NCI-H2171 treated with DMSO at 0.1 percent for 48 hours (cell line): ENCODE measurements at places on chromosomes 4 and X.

DNA sequence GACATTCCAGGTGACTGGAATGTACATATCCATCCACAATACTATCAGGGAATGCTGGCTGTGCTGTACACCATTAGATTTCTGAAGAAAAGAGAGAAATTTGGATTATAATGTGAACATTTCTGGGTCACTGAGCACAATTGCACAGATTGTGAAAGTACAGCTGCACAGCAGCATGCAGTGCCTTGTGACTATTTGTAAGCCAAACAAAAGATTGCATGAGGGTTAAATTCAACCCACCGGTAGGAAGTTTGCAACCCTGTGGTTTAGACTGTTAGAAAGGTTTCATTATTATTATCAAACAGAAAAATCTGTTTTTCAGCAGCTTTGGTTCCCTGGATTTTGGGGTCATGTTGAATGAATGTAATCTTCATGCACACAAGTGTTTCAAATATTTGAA, 24.5 kb downstream of the DDIT4L start:
- no peak for DNase-seq

DNA sequence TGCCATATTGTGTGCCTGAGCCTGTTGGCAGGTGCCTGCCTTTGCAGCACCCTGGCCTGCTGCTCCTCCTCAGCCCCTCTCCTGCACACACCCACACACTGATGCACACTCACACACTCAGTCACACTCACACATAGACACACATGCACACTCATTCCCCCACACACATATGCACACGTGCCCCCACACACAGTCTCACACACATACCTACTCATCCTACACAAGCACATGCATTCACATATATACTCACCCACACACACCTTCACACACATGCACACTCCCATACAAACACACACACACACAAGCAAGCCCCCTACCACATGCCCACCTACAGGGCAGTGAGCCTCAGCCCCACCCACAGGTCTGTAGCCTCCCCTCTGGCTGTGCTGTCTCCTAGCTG, 245.0 kb downstream of the EVC2 start:
- DNase-seq, result no peak

DNA sequence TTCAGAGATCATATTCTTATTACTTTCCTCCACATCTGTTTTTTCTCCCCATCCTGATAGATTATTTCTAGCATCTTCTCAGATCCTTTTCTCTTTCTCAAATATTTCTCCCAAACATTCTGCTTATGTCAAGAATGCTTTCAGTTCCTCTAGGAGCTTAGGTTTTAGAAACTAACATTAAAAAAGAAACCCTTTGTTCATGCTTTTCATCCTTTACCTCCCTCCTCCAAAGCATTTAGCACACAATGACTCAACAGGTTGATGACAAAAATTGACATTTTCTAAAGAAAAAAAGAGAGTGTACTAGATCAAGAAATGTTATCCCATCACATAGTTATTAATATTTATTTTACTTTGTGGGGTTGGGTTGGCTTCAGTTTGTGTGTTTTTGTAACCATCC, 16.5 kb upstream of the ALB start:
- DNase-seq, result no peak

DNA sequence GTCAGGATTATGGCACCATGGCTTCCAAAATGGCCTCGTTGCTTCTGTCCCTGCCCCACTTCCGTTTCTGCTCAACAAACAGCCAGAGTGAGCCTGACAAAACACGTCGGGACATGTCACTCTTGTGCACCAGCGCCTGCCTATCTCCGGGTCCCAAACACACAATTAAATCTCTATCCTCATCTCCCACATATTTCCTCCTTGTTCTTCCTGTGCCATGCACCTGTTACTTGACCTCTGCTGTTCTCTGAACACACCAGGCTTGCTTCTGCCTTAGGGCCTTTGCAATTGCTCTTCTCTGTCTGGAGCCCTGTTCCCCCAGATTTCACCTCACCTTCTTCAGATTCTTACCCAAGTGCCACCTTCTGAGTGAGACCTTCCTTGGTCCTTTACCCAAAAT, 12.7 kb upstream of the CD38 start:
- DNase-seq, result no peak

DNA sequence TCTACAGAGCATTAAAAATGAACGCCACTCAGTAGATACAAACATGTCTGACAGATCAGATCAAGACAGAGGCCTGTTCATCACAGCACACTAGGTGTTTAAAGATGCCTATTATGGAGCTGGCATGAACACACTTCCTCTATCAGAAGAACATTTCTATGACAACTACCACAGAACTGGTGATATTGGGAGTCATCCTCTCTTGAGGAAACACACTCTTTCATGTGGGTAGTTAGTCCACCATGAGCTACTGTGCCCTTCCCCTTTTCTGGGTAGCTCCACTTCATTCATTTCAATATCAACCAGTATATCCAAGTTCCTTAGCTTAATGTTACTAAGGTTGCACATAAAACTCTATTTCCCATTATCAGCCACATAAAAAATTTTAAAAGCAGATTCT, 46.7 kb downstream of the MAOB start:
- no peak for DNase-seq

DNA sequence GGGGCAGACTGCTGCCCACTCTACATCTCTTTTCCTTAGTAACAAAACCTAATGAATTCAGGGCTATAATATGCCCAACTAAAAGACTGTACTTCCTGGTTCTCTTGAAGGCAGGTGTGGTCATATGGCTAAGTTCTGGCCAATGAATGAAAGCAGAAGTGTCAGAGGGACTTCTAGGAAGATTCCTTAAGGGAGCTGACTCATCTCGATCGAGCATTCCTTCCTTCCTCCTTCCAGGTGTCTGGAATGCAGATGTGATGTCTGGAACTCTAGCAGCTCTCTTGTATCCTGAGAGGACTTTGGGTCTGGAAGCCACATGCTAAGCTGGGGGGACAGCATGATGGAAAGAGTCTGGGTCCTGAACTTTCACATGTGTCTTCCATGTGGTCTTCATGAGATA, 116.2 kb upstream of the STX18 start:
- no peak for DNase-seq

DNA sequence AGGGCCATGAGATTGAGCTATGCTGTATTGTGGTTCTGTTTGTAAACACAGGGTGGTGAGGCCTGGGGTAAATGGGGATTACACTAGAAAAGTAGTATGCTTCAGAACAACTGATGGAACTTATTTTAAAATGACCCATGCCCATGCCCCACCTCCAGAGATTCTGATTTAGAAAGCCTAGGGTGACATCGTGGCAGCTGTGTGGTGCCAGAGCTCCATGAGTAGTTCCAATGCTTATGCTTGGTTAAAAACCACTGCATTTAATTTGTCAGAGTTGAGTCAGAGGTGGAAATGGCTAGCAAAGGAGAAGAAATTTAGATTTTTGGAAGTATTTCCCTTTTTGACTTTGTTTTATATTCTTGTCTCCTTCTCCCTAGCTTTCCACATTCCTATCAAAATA, 63.4 kb upstream of the PDE5A start:
- DNase-seq, result no peak

GRCh38 chrX:104195489-104196084, 29.3 kb downstream of the FAM199X start:
- DNase-seq, result peak; percentile 22

DNA sequence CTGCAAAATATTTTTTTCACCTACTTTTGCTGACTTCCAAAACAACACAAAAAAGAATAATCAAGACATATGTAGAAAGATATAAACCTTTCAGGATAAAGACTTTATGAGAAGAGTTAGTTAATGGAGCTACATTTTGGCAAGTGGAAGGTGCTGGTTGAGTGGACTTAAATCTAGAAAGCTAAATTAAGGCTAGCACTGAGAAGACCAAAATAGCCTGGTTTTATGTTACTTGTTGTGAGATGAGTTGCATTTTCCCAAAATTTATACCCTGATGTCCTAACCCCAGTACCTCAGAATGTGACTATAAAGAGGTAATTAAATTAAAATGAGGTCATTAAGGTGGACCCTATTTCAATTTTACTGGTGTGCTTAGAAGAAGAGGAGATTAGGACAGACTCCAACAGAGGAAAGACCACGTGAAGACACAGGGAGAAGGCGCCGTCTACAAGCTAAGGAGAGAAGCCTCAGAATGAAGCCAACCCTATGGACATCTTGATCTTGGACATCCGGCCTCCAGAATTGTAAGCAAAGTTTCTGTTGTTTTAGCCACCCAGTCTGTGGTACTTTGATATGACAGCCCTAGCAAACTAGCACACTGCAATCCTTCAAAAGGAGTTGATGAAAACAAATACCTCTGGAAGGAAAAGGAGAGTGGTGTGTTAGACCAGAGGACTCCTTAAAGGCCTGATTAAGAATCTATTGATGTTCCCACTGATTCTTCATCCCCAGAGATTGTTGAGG, 67.4 kb downstream of the FGFBP1 start:
- DNase-seq, result no peak

- DNase-seq, result no peak
Observed at GRCh38 chrX:119273420-119274192, 37.5 kb downstream of the PGRMC1 start.

- no peak for DNase-seq
Observed at GRCh38 chr4:98503676-98504075, 154.7 kb downstream of the TSPAN5 start.

GRCh38 chr4:177961761-177962380, 519.6 kb upstream of the AGA start:
- no peak for DNase-seq

DNA sequence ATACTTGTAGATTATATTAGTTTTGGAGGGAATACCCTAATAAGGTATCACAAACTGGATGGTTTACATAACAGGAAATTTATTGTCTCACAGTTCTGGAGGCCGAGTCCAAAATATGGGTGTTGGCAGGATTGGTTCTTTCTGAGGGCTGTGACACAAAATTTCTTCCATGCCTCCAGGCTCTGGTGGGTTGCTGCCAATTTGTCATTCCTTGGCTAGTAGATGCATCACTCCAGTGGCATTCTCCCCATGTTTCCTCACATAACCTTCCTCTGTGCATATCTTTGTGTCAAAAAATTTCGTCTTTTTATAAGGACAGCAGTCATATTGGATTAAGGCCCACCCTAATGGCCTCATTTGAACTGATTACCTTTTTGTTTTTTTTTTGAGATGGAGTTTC, 49.3 kb downstream of the APELA start:
- DNase-seq, result no peak

DNA sequence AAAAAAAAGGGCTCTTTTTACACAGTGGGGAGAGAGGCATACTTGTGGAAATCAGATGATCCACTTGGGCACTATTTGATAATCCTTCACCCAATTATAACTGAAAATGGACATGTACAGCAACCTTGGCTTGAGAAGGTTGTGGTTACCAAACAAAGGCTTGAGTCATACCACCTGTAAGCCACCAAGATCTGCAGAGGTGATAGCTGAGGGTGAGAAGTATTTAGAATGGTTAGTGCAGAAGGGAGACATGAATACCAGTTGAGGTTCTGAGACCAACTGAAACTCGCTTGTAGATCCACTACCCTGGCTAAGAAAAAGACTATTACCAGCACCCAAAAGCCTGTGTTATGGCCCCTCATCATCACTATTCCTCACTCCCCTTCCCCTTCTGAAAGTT, 614.0 kb downstream of the STIM2 start:
- DNase-seq, result no peak

- DNase-seq, result no peak
Observed at GRCh38 chr4:106624671-106625070, 256.1 kb upstream of the GIMD1 start.

DNA sequence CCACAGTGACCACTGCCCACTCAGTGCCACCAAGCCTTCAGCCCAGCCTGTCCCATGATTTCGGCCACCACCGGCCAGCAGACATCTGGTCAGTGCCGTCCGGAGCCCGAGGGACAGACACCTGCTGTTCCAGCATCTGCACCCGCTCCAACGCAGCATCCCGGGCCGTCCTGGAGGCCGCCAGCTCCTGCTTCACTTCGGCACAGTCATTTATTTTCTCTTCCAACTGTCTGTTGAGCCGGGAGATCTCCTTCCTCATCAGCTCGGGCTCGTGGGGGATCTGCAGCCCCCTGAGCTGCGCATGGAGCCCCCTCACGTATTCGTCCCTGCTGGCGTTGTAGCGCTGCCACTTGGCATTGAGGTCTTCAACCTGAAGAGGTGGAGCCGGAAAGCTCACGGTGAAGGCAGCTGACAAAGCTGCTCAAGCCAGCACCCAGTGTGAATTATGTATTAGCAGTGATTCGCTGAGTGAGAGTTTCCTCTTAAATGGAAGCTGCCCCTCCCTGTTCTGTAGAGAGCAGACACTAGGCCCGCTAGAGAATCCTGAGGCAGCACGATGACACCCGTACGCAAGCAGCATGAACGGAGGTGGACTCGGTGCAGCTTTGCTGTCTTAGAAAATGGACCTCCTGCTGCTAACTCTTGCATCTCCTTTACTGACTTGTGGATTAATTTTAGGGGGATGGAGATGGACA, 11.4 kb downstream of the TNIP2 start:
- DNase-seq, result no peak
